Stimulated activated CD8-positive, alpha-beta memory T cell treated with anti-CD3 and anti-CD28 coated beads, Interleukin-7, amount 100 ng/mL, for 1 hour (primary cell): ENCODE measurements at places on chromosomes 1 and 21.

DNA sequence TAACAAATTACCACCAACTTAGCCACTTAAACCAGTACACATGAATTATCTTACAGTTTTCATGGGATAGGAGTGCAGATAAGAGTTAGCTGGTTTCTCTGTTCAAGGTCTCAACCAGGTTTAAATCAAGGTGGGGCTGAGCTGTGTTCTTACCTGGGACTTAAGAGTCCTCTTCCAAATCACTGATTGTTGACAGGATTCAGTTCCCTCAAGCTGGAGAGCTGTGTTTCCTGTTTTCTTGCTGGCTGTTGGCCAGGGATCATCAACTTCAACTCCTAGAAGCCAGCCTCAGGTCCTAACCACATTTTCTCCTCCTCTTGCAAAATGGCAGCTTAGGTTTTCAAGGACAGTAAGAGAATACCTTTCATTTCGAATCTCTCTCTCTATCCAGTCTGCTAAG lies 123.8 kb upstream of the CHRM3 start:
- DNase-seq: no peak

GRCh38 chr1:25433389-25434186 lies 2.9 kb downstream of the MACO1 start:
- no peak for DNase-seq

- DNase-seq: no peak
Measured at GRCh38 chr1:165992533-165992932, 165.1 kb downstream of the UCK2 start.

DNA sequence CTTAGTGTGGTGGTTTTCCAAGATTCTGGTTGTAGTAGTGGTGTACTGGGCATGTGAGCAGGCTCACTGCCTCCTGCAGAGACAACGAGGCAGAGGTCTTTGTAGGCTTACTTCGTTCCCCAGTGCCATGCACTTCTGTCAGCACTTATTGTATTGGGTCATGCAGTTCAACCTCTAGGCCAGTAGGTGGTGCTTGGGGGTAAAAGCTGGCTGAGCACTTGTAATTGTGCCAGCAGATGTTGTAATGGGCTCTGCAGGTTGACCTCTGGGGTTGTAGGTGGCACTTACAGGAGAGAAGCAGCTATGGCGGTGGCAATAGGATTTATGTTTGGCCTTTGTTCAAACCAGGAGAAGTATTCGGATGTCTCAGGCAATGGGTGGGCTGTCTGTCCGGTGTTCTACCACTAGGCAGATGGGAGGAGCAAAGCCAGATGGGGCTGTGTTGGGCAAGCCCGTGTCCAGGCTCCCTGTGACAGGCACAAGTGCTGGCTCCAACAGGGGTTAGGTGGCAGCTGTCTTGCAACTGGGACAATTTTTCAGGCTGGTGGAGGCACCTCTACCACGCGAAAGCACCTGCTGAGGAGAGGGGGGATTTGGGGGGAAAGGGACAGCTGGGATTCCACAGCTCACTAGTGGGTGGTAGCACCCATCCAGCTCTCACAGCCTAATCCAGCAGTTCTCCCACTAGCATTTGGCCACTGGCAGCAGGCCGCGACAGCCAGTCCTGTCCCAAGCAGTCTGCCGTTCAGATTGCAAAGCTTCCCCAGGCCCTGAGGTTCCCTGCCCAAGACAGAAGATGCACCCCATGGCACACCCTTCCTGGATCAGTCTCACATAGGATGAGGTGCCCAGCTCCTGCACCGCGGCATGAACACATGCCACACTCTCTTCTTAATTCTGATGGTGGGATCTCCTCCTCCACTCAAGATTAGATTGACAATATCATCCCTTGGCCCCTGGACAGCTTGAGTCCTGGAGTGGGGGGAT lies 274.5 kb downstream of the CTH start:
- DNase-seq: no peak

DNA sequence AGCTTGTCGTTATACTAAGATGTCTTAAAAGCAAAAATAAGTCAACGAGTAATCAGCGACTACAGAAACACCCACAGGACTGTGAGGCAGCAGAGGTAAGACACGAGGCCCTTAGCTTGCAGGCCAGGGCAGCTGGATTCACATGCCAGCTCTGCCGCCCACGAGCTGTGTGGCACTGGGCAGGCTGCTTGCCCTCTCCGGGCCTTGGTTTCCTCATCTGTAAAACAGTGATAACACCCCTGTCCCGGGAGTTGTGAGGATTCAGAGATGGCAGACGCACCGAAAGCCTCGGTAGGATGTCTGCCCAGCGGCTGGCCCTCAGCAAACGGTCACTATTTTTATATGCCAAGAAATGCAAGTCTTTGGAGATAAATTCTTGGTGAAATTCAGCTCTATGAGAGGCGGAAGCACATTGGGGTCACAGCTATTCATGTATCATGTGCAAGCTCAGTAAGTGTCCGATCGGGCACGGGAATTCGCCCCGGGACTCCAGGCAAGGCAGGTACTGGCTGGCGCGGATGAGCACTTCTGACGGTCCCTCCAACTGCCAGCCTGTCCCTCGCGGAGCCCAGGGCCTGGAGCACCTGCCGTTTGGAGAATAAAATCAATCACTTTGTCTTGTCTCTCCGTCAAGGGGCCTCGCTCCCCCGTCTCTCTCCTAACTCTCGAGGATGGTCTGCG lies 1.1 kb downstream of the C2CD2 start:
- DNase-seq: no peak

- no peak for DNase-seq
Measured at GRCh38 chr1:76082062-76082461, 7.5 kb downstream of the ST6GALNAC3 start.
